GM04504 (cell line): ENCODE measurements at places on chromosomes 16 and 17.

GRCh38 chr17:65638221-65638975 is 77.0 kb upstream of the AXIN2 start:
- no peak for DNase-seq

GRCh38 chr17:48753794-48754499 is 25.4 kb upstream of the HOXB13 start:
- DNase-seq, result no peak

- no peak for DNase-seq
Measured at GRCh38 chr16:78552106-78552675, 452.7 kb downstream of the WWOX start.

DNA sequence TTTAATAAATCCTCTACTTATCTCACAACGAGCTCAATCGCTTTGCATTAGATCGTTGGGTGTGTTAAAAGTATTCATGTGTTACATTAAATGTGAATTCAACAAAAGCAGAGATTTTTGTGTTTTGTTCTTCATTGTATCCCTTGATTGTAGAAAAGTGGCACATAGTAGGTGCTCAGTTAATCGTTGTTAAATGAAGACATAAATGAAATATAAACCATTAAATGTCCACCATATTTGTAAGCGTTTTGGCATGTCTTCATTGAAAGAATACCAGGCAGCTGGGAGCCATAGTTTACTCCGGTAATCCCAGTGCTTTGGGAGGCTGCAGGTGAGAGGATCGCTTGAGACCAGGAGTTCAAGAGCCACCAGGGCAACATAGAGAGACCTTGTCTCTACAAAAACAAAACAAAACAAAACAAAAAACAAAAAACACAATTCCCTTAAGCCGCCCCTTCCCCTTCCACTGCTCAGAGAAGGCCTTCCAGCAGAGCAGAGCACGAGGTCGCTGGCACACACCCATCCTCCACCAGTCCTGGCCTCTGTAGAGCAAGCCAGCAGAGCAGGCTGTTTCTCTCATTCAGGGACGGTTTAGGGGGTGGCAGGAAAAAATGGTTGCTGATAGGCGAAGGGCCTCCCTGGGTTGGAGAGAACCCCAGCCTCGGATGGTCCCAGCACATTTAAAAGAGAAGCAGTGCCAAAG is 673 bp upstream of the CHD9 start:
- DNase-seq, result no peak
